Right atrium auricular region (tissue), 2 donors: ENCODE measurements at places on chromosomes 11 and 22. TPM values are rescaled to one million over a fixed set of nuclear protein-coding genes. Genes with fewer than 3 reads are reported as not detected.

- no peaks in the 10 kb centered on the region for H3K27me3 ChIP-seq
- H3K27ac ChIP-seq, result no peak overlapping the region
- no peak overlapping the region for H3K4me3 ChIP-seq
- H3K36me3 ChIP-seq, result peaks cover 4% of the 10 kb centered on the region
Observed at GRCh38 chr11:66172146-66172545, 96.3 kb upstream of the RAB1B start.

DNA sequence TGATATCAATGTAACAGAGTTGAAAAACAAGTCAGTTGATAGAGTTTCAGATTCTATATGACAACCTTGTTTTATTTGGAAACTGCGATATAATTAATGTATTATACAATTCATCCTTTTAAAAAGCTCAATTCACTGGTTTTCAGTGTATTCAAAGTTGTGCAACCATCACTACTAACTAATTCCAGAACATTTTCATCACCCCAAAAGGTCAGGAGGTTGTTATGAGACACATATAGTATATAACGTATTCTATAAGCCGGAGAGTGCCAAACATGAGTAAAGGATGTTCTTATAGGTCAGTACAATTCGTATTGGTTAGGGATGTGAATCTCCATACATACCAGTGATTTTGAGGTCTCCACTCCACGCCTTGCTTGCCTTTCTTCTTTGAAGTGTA, 40.1 kb upstream of the UCP3 start:
- no peaks in the 10 kb centered on the region for H3K27me3 ChIP-seq
- no peak for DNase-seq
- peaks cover 19% of the 10 kb centered on the region for H3K36me3 ChIP-seq

GRCh38 chr11:59218893-59219292, 6.2 kb upstream of the MPEG1 start:
- DNase-seq, result no peak
- H3K27me3 ChIP-seq, result no peaks in the 10 kb centered on the region
- no peaks in the 10 kb centered on the region for H3K36me3 ChIP-seq

DNA sequence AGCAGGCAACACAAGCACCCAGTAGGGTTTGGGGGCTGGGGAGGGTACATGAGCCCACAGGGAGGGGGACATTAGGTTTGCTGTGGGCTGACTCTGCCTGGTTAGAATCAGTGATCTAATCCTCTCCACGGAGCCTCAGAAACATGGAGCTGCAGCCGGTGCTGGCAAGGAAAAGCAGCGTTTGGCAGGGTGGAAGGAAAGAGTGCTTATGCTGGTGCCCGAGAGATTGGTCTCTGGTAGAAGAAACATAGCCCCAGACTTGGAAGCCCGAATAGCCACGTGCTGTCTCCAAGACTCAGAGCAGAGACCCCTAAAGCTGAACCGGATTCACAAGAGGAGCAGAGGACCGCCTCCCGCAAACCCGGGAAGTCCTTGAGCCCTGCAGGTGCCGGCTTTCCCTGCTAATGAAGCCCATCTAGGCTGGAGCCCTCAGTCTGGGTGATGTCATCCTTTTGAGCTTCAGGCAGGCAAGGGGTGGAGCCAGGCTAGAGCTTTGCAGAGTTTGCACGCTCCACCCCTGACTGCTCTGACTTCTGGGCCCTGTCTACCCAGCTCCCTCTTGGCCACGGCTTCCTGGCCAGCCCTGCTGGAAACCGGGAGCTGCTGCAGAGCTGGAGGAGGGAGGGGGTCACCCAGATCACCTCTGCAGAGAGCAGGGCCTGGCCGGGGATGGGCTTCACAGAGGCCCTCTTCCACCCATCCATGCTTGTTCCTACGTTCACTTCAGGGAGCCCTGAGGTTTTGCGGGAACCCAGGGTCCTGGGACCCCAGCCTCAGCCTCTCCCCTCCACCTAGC, 35.0 kb upstream of the JAM3 start:
- peak overlapping the region; percentile 92 for H3K27ac ChIP-seq
- H3K4me1 ChIP-seq, result peaks cover 58% of the 10 kb centered on the region
- DNase-seq, result peak; percentile 91
- H3K36me3 ChIP-seq, result no peaks in the 10 kb centered on the region
- H3K27me3 ChIP-seq, result no peaks in the 10 kb centered on the region

GRCh38 chr11:61170566-61170965, 9.3 kb upstream of the VPS37C start:
- H3K4me3 ChIP-seq, result no peak overlapping the region
- DNase-seq, result no peak
- H3K27ac ChIP-seq, result no peak overlapping the region
- H3K4me1 ChIP-seq, result no peaks in the 10 kb centered on the region
- H3K27me3 ChIP-seq, result no peaks in the 10 kb centered on the region

Gene ARHGAP8
- 0.24 TPM for total RNA-seq

Gene TSGA10IP
- not detected for total RNA-seq

Gene CBLIF
- total RNA-seq, result not detected

- peak within 1 kb of the TSS; percentile 87 for H3K27ac ChIP-seq
- peaks cover 37% of the 10 kb centered on the region for H3K4me1 ChIP-seq
- peak; percentile 97 for DNase-seq
Observed at GRCh38 chr11:45917623-45918330, at the start of gene PEX16. TSS of gene PEX16 (minus strand) at chr11:45917877. CDS start at chr11:45917811, 66 bp downstream.

- no peaks in the 10 kb centered on the region for H3K4me1 ChIP-seq
- H3K27me3 ChIP-seq, result no peaks in the 10 kb centered on the region
- no peak for DNase-seq
Observed at GRCh38 chr11:128662960-128663359, 30.9 kb upstream of the FLI1 start.

GRCh38 chr22:46175631-46176030, 25.3 kb downstream of the PPARA start:
- H3K4me3 ChIP-seq, result no peak overlapping the region
- no peaks in the 10 kb centered on the region for H3K27me3 ChIP-seq
- H3K36me3 ChIP-seq, result peaks cover 27% of the 10 kb centered on the region

GRCh38 chr22:44548981-44549380, 50.9 kb upstream of the RTL6 start:
- no peak for DNase-seq
- H3K36me3 ChIP-seq, result no peaks in the 10 kb centered on the region
- peaks cover 13% of the 10 kb centered on the region for H3K4me1 ChIP-seq
- H3K4me3 ChIP-seq, result no peak overlapping the region
- H3K27me3 ChIP-seq, result no peaks in the 10 kb centered on the region

DNA sequence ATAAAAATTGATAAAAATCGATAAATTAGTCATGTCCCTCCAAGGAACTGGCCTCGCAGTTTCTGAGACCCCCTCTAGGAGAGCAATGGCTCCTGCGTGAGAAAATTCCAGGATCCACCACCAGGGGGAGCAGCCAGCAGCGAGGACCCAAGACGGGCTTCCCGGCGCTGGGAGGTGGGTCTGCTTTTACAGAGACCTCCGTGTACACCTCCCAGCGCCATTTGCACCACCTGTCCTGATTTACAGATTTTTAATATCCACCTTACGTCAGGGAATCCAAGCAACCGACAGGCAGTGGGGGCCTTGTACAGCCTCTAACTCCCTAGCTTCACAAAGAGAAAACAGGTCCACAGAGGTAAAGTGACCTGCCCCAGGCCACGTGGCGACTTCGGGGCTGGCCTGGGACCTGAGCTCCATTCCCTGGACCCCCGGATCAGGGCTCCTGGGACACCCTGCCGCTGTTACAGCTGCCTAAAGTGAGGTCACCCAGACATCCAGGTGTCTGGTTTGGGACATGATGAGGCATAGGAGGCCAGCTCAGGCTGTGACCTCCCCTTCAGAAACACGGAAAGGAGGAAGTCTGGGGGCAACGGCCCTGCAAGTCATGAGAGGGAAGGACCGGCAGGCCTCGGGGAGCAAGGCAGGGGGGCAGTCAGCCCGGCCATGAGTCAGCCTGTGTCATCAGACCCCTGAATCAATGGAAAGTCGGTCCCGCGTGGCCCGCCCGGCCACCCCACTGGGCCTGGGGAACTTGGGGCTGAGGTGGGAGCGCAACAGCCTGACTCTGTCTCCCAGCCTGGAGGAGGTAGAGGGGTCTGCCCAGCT, 3.5 kb downstream of the OSM start:
- no peaks in the 10 kb centered on the region for H3K27me3 ChIP-seq
- no peak overlapping the region for H3K27ac ChIP-seq
- H3K4me3 ChIP-seq, result no peak overlapping the region
- H3K36me3 ChIP-seq, result no peaks in the 10 kb centered on the region
- DNase-seq, result peak; percentile 70

Gene NXPE4
- not detected for total RNA-seq

DNA sequence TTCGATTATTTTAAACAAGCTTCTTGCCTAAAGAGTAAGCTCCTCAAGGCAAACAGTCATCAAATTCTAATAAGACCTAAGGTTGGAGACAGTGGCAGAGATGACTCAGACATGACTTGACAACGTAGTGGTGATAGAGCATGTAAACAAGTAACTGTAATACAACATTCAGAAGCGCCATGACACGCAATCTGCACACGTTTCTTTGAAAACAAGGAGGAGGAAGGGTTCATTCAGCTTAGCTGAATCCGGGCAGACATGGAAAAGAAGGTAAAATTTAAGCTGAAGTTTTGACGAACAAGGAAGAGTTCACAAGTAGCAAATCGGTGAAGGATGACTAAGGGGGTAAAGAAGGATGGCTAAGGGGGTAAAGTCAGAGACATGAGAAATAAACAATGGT, 152.4 kb upstream of the ZC3H12C start:
- no peak overlapping the region for H3K27ac ChIP-seq
- H3K4me3 ChIP-seq, result no peak overlapping the region
- no peaks in the 10 kb centered on the region for H3K27me3 ChIP-seq
- no peak for DNase-seq
- H3K36me3 ChIP-seq, result no peaks in the 10 kb centered on the region

- no peaks in the 10 kb centered on the region for H3K36me3 ChIP-seq
- H3K4me3 ChIP-seq, result no peak overlapping the region
- H3K4me1 ChIP-seq, result no peaks in the 10 kb centered on the region
Observed at GRCh38 chr11:120977266-120978137, 46.4 kb upstream of the TBCEL start.

Gene PARVG
- 7.2 TPM for total RNA-seq

DNA sequence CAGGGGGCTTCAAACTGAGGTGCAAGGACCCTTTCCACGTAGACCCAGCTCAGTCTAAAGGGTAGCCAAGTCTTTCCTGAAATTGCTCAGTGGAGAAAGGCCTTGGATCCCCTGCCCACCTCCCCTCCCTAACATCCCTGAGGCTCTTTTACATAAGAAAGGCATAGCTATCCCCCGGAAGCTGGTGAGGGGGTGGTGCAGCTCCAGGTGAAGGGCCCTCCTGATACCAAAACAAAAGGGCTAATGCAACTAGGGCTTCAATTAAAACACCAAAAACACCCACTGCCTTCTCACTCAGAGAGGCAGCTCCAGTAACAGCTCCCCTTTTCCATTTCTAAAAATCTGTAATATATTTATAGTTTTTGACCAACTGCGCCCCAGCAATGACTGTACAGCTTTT, 5.8 kb downstream of the SHANK2 start:
- no peak overlapping the region for H3K4me3 ChIP-seq
- H3K27ac ChIP-seq, result no peak overlapping the region
- peaks cover 10% of the 10 kb centered on the region for H3K4me1 ChIP-seq
- DNase-seq, result no peak
- H3K36me3 ChIP-seq, result no peaks in the 10 kb centered on the region

DNA sequence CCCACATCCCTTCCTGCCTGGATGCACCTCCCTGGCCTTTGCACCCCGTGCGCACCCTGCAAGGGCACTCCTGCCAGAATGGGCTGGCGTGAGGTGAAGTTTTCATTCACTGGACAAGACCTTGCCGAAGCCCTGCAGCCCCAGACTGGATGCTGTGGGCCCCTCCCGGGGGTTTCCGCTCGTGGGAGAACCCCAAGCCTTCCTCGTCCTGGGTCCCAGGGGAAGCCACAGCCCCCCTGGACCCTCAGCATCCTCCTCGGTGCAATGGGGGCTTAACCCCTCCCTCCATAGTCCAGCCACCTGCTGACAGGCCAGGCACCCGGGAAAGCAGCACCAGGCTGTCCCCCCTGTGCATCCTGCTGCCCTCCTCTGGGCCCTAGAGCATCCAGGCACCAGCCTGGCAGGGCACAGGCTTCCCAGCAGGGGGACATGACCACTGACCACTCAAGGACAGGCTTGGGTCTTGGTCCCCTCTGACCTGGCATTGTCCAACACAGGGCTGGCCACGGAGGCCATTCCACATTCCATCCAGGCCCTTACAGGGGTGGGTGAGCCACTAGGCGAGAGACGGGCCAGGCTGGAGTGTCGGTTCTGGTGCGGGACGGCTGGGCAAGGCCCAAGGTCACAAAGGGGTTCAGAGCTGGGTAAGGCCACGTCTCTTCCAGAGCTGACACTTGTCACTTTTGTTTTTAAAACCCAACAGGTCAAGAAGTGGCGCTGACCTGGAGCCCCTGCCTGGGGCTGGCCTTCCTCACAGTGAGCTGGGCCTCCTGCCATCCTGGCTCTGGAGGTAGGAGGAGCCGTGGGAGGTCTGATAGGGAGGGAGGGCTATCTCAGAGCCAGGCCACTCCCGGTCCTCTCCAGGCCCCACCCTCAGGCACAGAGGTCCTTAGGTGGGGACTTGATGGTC, 41.5 kb upstream of the PPARA start:
- H3K4me1 ChIP-seq, result peaks cover 98% of the 10 kb centered on the region
- DNase-seq, result no peak
- H3K27ac ChIP-seq, result peak overlapping the region; percentile 80
- H3K4me3 ChIP-seq, result no peak overlapping the region
- H3K36me3 ChIP-seq, result peaks cover 61% of the 10 kb centered on the region

Gene UBQLN3
- not detected for total RNA-seq

DNA sequence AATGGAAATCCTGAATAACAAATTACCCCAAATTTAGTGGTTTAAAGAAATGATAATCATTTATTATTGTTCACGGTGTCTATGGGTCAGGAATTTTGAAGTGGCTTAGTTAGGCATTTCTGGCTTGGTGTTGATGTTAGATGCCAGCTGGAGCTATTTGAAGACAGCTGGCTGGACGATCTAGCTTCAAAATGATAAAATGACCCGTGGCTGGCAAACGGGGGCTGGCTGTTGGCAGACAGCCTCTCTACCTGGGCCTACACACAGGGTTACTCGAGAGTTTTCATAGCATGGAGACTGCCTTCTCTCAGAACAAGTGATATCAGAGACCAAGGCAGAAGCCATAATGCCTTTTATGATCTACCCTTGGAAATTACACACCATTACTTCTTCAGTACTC, 285.2 kb downstream of the METTL15 start:
- no peaks in the 10 kb centered on the region for H3K4me1 ChIP-seq
- no peak for DNase-seq
- H3K4me3 ChIP-seq, result no peak overlapping the region
- H3K27me3 ChIP-seq, result no peaks in the 10 kb centered on the region

Gene CD6
- 0.79 TPM for total RNA-seq

DNA sequence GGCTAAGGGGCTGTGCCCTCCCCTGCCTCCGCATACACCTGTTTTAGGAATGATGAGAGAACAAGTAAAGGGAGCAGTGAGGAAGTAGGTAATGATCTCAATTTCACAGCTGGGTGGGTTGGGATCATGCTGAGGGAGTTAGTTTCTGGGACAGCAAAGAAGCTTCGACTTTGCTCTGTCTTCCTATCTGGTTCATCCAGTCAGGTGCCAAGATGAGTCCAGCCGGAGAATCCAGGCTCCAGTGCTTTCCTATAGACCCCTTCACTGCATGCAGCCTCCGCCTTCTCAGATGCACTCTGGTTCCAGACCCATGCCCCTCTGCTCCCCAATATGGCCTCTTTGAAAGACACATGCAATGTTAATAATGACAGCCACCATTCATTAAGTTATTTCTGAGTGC, 119.1 kb upstream of the NCAM1 start:
- H3K36me3 ChIP-seq, result no peaks in the 10 kb centered on the region
- no peak overlapping the region for H3K27ac ChIP-seq
- no peak for DNase-seq
- no peak overlapping the region for H3K4me3 ChIP-seq
- H3K27me3 ChIP-seq, result no peaks in the 10 kb centered on the region
- no peaks in the 10 kb centered on the region for H3K4me1 ChIP-seq

Gene SPI1
- 7.5 TPM for total RNA-seq
